ENCODE measurements at places on chromosomes 4 and X.
A peak's percentile ranks its signal among the peaks of the same experiment; 100 is the strongest.

DNA sequence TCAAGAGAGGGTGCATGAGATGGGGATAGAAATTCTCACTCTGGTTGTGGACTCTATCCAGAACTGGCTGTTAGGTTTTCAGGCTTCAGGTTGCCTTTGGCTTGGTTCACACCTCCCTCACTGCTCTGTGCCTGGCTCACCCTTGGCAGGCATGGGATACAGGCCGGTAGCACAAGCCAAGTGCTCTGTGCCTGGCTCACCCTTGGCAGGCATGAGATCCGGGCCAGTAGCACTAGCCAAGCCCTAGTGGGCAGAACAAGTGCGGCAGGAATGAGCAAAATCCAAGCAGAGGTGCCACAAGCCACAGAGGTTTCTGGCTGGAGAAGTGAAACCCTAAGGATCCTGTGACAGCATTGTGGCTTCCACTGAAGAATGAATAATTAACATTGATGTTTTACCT lies 1642.3 kb downstream of the C4orf33 start:
- DNase-seq: no peak

DNA sequence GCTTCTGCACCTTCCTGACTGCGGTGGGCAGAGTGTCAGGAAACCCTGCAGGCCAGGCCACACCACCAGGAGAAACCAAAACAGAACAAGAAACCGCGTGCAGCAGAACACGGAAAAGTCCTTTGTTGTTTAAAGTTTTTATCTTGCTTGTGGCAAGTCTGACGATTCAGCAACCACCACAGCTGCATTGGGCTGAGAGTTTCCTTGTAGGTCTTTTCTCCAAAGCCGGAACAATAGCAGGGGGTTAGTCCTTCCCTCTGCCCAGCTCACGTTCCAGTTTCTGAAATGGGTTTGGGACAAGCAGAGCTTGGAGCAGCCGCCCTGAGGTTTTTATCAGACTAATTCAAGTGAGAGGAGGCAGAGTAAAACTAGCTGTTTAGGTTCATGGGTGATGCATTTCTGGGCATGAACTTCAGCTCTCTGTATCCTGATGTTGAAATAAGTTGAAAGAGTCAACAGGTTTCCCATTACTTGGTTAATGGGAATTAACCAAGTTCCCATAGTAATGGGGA lies 216.9 kb downstream of the PTTG2 start:
- peak; percentile 86 for DNase-seq

DNA sequence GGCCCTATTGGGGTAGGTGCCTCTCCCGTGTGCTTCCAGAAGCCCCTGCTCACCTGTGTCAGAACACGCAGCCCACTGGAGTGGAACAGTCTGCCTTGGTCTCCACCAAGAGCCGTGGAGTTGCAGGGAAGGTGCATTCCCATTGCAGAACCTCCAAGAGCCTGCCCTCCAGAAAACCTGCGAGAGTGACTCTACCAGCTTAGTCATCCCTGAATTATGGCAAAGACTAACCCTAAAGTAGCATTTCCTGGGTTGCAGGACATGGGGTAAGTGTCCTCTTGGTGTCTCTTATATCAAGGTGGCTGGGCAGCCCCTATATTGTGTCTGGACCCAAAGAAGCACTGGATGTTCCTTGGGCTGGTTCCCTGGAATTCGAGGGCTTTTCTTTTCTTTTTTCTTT lies 224.6 kb downstream of the BCOR start:
- no peak for DNase-seq

DNA sequence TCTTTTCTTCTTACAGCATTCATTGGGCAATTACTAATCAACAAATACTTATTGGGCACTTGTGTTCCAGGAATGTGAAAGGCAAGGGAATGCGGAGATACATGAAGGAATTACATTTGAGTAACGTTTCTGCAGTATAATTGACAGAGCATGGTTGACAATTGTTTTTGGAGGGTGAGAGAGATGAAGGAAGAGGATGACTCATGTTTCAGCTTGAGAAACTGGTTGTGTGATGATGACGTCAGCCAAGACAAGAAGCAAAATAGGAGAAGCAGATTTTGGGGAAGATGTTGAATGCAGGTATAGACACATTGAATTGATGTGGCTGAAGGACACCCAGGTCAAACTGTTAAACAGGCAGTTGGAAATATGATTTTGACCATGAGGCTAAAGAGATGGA lies 8.0 kb upstream of the CPEB2 start:
- DNase-seq: peak; percentile 36

GRCh38 chrX:148380650-148381561 lies 119.5 kb upstream of the AFF2 start:
- no peak for DNase-seq

GRCh38 chrX:72683631-72684030 lies 30.5 kb downstream of the PHKA1 start:
- no peak for DNase-seq

- no peak for DNase-seq
These were observed 121.3 kb downstream of the PRKX start for GRCh38 chrX:3592184-3592583.

- DNase-seq: no peak
These were observed 594.2 kb downstream of the STPG2 start for GRCh38 chr4:97548943-97549583.
